ENCODE measurements at places on chromosomes 1 and 21. TPM values are rescaled to one million over a fixed set of nuclear protein-coding genes. Genes with fewer than 3 reads are reported as not detected.

The ZFYVE9 gene
- 16.8 TPM for total RNA-seq

The CD48 gene
- not detected for total RNA-seq

The SAMD11 gene
- total RNA-seq: not detected

The S100A7A gene
- not detected for total RNA-seq

The KLHL12 gene
- total RNA-seq: 22.7 TPM

The PRAMEF27 gene
- total RNA-seq: not detected

The FCRL6 gene
- total RNA-seq: not detected

The PAQR6 gene
- 0.50 TPM for total RNA-seq

The AIRE gene
- not detected for total RNA-seq

The ADGRB2 gene
- 0.16 TPM for total RNA-seq

The PLXNA2 gene
- 43.1 TPM for total RNA-seq

The ADPRS gene
- 27.0 TPM for total RNA-seq

The PRDM16 gene
- total RNA-seq: under 0.01 TPM

The AQP10 gene
- total RNA-seq: not detected

The UMODL1 gene
- total RNA-seq: not detected

The ADCY10 gene
- total RNA-seq: under 0.01 TPM

The CRYZL1 gene
- 40.3 TPM for total RNA-seq

The GUCA2B gene
- total RNA-seq: not detected

The DMRTA2 gene
- total RNA-seq: not detected

The F5 gene
- under 0.01 TPM for total RNA-seq

The DNAI4 gene
- total RNA-seq: 3.4 TPM

The FNDC5 gene
- total RNA-seq: 0.81 TPM

The PGLYRP3 gene
- total RNA-seq: 0.16 TPM

The FNDC10 gene
- total RNA-seq: 0.94 TPM

The LAPTM5 gene
- 11.2 TPM for total RNA-seq

The SLC37A1 gene
- total RNA-seq: 5.5 TPM

The DCLRE1B gene
- 2.1 TPM for total RNA-seq

The PHF13 gene
- 15.7 TPM for total RNA-seq

The AADACL3 gene
- not detected for total RNA-seq

The MR1 gene
- 3.2 TPM for total RNA-seq

The OR2T35 gene
- total RNA-seq: not detected

The COPA gene
- 246 TPM for total RNA-seq

The TFF2 gene
- total RNA-seq: not detected

The TNFRSF1B gene
- 23.9 TPM for total RNA-seq
